ENCODE measurements at places on chromosomes 4 and X.
A peak's percentile ranks its signal among the peaks of the same experiment; 100 is the strongest.

- DNase-seq: no peak
These were observed 1.9 kb downstream of the EVC start for GRCh38 chr4:5712931-5713330.

GRCh38 chr4:46818604-46819003 lies 90.4 kb downstream of the COX7B2 start:
- DNase-seq: no peak

DNA sequence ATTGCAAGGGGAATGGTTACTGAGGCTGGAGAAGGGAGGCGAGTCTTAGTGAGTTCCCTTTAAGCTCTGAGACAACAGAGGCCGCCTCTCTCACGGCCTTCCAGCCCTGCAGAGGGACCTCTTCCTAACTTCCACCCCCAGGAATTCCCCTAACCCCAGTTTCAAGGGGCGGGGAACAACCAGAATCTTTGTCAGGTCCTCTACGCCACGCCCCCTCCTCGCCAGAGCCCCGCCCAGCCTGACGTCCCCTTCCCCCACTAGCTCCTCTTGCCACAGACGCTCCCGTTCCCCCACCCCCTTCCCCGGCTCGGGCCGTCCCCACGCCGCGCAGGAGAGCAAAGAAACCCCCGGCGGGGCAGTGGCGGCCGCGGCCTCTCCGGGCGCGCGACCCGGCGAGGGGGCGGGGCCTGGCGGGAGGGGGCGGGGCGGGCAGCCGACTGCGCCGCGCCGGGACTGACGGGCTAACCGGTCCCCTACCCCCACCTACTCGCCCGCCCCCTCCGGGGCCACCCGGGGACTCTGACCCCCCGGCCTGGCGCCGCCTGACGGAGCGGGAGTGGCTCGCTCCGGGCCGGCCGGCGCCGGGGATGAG lies 12.3 kb upstream of the TMEM156 start:
- peak; percentile 60 for DNase-seq

DNA sequence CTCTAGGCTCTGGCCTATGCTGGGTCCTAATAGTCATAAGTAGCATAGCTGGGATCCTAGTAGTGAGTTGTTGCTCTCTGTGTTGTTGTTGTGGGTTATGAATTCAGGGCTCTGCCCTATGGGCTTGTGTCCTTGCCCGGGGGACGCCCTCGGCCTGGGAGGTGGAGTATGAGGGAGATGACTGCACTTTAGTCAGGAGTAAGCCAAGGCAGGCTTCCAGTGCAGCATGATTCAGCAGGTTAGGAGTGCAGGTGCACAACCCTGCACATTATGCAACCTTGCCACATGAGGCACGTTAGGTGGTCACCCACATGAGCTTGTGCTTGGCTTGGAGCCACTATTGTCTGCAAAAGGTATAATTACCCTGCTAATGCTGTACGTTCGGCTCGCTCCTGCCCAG lies 58.4 kb upstream of the CCDC149 start:
- no peak for DNase-seq

DNA sequence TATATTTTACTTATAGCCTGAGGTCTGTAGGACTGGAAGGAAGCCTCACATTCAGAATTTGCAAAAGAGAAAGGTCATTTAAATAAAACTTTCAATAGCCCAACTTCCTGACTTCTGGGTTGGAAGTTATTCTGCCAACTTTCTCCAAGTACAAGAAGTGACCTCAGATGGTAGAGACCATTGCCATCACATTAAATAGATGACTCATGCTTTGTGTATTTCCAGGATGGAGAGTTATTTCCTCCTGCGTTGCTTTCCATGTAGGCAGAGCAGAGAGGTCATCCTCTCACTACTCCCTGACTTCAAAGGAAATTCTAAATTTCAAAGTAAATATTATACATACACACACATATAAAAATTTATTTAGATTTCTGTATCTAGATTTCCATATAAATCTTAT lies 73.0 kb upstream of the NR3C2 start:
- no peak for DNase-seq

- no peak for DNase-seq
These were observed 52.8 kb downstream of the P2RY10 start for GRCh38 chrX:78997870-78998558.

DNA sequence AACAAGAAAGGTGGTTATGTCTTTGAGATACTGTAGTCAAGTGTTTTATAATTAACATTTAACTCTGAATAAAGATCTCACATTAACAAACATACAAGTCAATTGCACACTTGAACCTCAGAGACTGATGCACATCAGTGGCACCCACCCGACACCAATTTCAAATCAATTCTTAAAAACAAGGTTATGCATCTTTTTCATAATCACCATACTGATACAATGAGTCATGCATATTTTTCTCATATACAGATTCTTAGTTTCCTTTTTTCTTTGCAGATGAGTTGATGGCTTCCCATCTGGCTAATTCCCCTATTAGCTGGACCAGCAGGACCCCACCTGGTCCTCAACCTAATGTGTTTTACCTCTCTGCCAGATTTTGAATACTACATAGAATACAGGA lies 136.2 kb upstream of the RPL34 start:
- no peak for DNase-seq

GRCh38 chrX:66110112-66110511 lies 53.9 kb upstream of the HEPH start:
- DNase-seq: peak; percentile 3

GRCh38 chrX:55579115-55579514 lies 44.1 kb upstream of the FOXR2 start:
- DNase-seq: no peak

GRCh38 chrX:108117988-108118387 lies 26.4 kb downstream of the ATG4A start:
- DNase-seq: no peak

GRCh38 chr4:39609454-39609931 lies 29.2 kb downstream of the SMIM14 start:
- DNase-seq: no peak

DNA sequence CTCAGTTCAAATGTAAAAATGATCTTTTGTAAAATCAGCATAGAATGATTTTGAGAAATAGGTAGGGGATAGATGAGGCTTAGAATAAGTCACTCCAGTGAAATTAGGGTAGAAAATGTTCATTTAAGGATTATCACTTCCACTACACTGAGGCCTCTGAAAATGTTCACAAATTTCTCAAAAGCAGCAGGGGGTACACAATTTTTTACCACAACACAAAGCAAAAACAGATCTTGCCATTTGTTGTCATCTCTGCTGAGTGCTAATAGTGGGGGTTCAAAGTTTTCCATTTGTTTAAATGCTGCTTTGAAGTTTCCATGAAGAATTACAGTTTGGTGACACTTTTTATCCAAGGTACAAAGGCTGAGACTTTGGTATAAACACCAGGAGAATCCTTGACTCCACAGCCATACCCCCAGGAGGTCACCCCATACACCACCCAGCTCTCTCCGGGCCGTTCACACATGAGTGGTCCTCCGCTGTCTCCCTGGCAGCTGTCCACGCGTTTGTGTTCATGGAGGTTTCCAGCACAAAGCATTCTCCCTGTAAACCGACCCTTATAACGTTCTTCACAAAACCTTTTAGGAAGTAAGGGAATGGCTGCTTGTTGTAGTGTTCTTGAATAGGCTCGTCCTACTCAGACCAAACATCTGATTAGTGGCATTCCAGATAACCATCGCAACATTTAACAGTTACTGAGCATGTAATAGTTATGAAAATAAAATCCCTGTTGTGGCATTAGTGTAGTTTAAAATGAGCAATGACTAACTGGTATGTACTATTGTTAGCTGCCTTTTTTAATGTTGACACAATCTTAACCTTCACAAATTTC lies 71.0 kb downstream of the PRSS12 start:
- no peak for DNase-seq

DNA sequence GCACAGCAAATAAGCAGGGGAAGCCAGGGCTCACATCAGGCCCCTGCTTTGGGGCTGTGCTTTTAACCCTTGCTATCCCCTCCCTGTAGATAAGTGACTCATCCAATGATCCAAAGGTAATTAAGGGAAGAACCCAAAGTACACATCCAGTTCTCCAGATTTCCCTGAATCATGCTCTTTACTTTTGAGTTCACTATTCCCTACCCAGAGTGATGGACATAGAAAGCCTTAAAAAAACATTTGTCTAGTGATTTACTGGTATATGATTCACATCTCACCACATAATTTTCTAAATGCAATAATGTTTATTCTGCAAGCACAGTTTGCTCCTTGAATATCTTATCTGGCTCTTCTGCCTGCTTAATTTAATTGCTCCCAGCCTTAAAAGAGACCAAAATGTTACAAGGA lies 136.2 kb downstream of the PPP3CA start:
- DNase-seq: no peak

- DNase-seq: no peak
These were observed 92.0 kb upstream of the TBL1X start for GRCh38 chrX:9372866-9373265.

DNA sequence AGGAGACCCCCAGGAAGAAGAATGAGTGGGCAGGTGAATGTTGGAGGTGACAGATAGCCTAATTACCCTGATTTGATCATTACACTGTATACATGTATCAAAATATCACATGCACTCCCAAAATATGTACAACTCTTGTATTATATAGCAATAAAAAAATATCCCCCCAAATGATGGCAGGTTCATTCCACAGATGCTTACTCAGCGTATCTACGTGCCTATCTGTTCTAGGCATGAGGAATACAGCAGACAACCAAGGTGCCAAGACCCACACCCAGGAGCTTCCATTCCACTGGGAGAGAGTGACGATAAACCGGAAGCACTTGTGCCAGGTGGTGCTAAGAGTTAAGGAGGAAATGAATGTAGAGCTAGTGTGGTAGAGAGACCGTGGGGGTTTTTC lies 42.4 kb downstream of the ADRA2C start:
- no peak for DNase-seq

DNA sequence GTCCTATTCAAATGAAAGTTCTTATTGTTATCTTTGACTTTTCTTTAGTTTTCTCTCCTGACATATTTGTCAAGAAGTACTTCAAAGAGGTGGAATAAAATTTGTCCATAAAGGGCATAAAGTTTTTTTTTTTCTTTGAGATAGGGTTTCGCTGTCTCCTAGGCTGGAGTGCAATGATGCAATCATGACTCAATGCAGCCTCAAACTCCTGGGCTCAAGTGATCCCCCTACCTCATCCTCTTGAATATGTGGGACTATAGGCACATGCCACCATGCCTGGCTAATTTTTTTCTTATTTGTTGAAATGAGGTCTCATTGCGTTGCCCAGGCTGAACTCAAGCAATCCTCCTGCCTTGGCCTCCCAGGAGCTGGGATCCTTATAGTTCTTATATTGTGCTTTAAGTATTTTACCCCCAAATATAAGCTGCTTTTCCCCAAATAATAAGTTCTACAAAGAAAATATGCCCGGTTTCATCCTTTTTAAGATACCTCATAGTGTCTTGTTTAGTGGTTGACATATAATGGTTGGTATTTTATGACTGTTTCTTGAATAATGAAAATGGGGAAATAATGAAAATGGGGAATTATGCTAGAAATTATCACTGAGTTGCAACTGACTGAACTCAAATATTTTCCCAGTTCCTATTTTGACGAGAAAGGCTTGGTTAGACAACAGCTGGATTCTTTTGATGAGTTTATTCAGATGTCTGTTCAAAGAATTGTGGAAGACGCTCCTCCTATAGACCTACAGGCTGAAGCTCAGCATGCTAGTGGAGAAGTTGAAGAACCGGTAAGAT lies 11.6 kb downstream of the POLR2B start:
- no peak for DNase-seq

DNA sequence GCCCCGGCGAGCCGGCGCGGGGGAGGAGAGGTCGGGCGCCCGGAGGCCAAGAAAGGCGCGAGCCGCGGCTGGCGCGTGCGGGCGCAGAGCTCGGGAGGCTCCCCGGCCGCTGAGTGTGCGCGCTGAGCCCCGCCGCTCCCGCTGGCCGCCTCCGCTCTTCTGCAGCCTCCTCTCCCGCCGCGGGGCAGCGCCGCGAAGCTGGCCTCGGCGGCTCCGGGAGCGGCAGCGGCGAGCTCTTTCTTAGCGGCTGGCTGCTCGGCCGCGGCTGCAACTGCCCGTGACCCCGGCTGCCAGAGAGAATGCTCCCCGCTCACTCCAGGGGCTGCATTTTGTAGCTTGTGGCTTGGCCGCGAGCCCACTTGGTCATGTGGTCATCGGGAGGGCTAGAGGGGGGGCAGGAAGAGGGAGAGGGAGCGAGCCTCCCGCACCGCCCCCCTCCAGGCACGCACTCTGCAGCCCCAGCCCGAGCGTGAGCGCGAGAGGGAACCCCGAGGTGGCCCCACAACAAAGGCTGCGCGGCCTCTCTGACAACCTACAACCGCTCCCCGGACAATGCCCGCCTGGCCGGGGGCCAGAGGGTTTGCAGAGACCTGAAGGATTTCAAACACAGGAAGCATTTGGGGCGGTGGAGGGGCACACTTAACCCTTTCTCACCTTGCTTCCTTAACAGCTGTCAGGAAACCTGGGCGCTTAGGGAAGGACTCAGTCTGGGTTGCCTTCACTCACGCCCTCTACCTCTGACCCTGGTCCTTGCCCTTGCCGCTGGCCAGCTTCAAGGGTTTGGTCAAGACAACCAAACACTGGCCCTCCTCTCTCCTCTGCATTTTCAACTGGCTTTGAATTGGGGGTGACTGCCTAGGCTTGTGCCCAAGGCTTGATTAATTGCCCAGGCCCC lies at the start of gene APLN:
TSS of gene APLN (minus strand) at position 305 of the 895 bp plus-strand sequence. CDS start 326 bp downstream, outside the sequence.
- DNase-seq: no peak

GRCh38 chr4:185227131-185227551 lies 17.7 kb downstream of the SNX25 start:
- DNase-seq: no peak

Measured in hematopoietic multipotent progenitor cell treated with erythropoietin and hydrocortisone succinate and interleukin-3 and kit ligand, for 17 days (in vitro differentiated cells).